Omental fat pad (tissue), 4 donors: ENCODE measurements at places on chromosomes 4 and X. TPM values are rescaled to one million over a fixed set of nuclear protein-coding genes. Genes with fewer than 3 reads are reported as not detected.

- no peak for DNase-seq
These were observed 108.6 kb upstream of the TRIM2 start for GRCh38 chr4:153095448-153096204.

- DNase-seq, result no peak
These were observed 170.0 kb downstream of the ARHGAP10 start for GRCh38 chr4:147901916-147902315.

GRCh38 chrX:68498044-68498507 is 775 bp upstream of the YIPF6 start:
- no peak for DNase-seq

GRCh38 chr4:70187216-70187615 is 8.3 kb upstream of the ODAM start:
- DNase-seq, result no peak

The TMEM35A gene
- 1.6 TPM for total RNA-seq

GRCh38 chrX:70172964-70173363 is 4.3 kb upstream of the DGAT2L6 start:
- DNase-seq, result no peak

DNA sequence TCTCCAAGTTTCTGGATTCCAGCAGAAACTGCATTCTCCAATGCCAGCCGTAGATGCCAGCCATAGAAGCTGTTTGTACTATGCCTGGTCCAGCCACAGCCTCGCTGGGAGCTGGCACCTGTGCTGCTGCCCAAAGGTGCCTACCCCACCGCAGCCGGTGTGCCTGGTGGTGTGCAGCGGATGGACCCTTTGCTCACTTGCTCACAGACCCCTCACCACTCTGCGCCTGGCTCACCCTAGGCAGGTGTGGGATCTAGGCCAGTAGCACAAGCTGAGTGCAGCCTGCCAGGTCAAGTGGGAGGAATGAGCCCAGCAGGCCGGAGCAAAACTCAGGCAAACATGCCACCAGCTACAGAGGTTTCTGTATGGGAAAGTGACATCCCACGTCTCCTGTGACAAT is 463.2 kb downstream of the ADGRL3 start:
- DNase-seq, result no peak

- DNase-seq, result no peak
These were observed 52.5 kb downstream of the VGLL1 start for GRCh38 chrX:136584545-136584944.

DNA sequence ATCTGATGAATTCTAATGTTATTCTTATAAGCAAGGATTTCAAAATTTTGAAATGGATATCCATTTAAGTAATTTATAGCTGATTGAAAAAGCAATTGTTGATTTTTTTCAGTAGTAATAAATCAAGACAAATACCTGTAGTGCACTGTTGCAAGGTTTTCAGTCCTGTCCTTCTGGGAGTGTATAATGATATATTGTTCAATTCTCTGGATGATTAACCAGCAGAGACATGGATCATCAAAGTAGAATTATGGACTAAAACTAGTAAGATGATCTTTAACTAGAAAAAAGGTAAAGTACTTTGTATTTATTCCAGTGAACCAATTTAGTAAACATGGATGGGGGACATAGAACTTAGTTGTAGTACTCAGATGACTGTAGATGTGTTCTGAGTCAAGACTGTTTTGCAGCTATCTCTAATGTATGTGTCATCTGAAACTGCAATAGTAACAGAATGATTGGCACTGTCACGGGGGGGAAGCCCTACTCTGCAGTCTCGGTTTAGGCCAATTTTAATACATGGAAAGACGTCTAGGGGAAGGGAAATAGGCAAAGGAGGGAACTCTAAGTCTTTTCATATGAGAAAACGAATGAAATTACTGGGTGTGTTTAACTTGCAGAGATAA is 121.9 kb downstream of the GLRA3 start:
- no peak for DNase-seq

DNA sequence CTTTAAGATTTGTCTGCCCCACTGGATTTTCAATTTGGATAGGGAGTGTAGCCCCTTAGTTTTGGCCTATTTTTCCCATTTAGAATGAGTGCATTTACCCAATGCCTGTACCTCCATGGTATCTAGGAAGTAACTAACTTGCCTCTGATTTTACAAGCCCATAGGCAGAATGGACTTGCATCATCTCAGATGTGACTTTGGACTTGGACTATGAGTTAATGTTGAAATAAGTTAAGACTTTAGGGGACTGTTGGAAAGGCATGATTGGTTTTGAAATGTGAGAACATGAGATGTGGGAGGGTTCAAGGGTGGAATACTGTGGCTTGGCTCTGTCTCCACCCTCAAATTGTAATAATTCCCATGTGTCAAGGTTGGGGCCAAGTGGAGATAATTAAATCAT is 2480.2 kb downstream of the PCDH7 start:
- no peak for DNase-seq

The TMEM156 gene
- not detected for total RNA-seq

DNA sequence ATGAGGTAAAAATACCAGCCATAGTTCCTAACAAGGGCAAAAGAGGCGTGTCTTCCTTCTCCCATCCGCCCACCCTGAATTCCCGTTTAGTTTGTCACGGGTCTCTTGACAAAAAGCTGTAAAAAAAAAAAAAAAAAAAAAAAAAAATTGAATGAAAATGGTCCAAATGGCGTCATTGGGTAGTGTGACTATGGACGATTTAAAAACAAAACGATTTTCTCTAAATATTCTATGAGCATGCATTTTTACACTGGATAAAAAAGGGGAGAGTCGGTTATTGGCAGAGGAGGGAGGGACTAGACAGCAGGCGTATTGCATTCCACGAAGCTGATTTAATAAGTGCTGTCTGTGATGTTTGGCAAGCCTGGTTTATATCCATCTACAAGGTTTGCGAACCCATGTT is at the start of gene FAM133A:
TSS of gene FAM133A (plus strand) at position 338 of the 403 bp plus-strand sequence. CDS start 35,214 bp downstream, outside the sequence.
- no peak for DNase-seq

DNA sequence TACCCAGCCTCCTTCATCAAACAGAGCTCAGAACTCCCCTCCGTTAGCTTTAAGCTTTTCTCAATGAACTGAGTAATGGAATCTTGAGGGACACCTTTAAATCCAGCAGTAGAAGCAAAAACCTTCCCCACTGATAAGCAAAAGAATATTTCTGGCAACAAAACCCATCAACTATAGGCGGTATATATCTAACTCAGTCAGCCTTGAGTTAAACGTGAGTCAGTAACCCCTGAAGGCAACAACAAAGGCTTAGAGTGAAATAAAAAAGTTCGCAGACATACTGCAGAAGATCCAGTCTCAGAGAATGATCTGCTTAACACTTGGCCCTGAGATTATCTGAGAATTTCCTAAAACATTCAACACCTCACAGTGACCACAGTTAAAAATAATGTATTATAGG is 77.2 kb downstream of the DMD start:
- DNase-seq, result no peak

- no peak for DNase-seq
These were observed 12.4 kb upstream of the CXCL2 start for GRCh38 chr4:74111306-74111975.

DNA sequence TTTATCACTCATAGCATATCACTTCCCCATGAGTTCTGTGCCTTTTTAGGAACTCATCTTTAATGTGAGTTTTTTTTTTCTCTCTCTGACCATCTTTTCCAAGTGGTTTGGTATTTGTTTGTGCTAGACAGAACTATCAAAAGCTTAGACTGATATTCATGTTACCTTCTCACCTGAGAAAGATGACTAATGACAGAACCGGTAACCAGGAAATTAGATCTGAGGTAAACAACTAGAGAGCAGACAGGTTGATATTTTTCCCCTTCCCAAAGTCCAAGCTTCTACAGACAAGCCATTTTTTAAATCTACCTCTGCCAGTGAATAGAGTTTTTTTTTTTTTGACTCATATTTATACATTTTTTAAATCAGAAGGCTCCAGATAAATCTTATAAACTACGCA is 17.0 kb upstream of the SRD5A3 start:
- no peak for DNase-seq

DNA sequence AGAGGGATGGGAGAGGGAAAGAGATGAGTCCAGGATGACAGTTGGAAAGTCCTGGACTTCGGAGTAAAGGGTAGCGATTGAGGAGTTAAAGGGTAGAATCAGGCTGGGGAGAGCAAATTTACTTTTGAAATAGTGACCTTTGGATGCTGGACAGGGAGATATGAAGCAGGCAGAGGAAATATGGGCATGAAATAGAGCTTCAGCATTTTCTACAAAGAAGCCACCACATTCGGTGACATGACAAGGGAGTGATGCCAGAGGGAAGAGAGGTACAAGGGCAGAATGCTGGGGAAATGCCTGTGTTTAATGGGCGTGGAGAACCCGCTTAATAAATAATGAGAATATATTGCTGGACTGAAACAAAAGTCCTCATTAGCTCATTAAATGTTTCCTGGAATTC is 92.7 kb downstream of the TBL1X start:
- DNase-seq, result no peak

GRCh38 chrX:128975745-128976144 is 547.5 kb downstream of the SMARCA1 start:
- DNase-seq, result no peak

DNA sequence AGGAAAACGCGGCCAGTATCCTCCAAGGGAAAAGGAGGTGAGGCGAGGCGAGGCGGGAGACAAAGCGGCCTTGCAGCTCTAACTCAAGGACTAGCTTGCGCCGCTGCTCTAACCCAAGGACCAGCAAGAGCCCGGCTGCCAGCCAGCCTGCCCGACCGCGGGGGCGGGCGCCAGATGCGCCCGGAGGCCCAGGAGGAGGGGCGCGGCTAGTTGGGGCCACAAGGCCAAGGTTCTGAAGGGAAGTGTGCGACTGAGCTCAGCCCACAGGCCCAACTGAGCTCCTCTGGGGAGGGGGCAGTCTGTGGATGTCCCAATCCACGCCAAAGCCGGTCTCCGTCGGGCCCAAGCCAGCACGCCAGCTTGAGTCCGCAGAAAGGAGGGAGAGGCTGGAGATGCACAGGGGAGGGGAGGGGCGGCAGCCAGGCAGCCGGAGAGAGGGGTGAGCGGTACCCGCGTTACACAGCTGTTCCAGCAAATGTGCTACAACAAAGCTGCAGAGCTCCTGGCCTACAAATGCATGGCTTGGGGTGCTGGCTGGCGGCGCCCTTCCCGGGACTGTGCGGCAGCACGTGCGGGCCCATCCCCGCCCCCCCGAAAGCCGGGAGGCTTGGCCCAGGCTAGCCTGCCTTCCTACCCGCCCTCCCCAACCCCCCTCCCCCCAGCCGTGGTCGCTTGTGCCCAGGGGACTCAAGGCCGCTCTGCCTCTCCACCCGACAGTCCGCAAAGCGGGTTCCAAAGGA is 637 bp downstream of the AMER1 start:
- no peak for DNase-seq

DNA sequence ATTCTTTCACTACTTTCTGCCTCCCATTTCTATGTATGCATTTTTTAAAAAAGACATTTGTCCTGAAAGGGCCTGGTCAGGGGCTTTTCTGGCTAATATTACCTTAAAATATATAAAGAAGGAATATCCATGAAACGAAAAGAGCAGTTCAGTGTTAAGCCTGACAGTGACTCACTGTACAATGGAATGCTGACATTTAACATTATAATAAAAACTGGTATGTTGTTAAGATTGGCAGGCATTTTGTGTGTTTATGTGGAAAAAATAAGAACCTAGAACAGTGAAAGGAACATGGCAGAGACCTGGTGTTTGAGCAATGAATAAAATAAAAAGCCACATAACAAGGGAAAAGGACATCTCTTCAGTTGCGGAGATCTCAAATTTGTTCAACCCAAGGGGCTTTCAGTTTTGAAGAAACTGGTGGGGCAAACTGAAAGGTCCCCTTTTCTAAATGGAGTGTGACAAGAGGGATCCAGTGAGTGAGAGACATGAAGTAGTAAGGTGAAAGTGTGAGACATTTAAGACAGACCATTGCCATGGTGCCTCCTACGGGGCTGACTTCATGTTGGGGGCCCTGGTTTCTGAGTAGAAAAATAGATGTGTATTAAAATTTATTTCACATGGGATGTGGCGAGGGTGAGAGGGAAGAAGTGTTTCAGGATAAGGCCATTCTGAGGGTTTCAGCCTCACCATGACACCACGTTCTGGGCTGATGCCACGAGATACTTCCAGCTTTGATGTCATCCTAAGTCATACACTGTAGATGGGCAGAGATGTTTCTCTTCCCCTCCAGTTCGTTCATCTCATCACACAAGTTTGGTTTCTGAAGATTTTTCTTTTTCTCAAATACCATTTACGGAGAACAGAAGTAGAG is 324.9 kb downstream of the PPP3CA start:
- DNase-seq, result no peak

DNA sequence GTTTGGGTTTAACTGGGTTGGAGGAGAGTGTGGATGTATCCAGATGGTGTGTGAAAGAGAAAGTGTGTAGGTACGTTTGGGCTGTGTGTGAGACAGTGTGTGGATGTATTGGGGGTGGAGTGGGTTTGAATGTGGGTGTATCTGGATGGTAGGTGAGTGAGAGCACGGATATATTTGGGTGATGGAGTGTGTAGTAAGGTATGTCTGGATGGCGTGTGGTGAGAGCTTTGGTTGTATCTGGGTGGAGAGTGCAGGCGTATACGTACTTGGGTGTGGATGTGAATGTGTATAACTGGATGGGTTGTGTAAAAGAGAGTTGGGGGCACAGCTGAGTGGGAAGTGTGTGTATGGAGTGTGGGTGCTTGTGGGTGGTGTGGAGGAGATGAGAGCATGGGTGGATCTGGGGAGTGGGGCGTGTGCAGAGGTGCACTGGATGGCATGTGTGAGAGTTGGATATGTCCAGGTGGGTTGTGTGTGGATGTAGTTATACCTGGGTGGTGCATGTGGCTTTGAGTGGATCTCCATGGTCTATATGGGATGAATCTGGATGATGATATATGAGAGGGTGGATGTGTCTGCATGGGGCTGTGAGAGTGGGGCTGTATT is 6.8 kb downstream of the GPR173 start:
- no peak for DNase-seq

- no peak for DNase-seq
These were observed 26.8 kb upstream of the CLDN24 start for GRCh38 chr4:183348706-183349659.

The FAM193A gene
- 29.2 TPM for total RNA-seq

GRCh38 chrX:37753384-37753783 is 26.5 kb upstream of the CYBB start:
- no peak for DNase-seq

- no peak for DNase-seq
These were observed 34.9 kb downstream of the MMRN1 start for GRCh38 chr4:89929425-89930159.

DNA sequence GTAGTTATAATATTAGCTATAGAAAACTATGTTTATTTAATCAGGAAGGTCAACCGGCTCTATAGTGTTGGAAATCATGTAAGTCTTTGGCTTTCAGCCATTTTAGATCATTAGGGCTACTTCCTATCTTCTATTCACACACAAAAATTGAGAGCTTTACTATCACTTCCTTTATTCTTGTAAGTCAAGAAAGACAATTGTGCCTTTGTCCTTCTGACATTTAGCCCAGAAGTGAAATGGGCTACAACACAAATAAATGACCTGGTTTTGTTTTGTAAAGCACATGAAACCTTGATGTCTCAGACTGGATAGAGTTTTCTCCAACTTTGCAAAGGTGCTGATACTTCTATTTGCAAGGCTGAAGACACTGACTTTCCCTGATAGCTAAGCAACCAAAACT is 122.4 kb upstream of the ACSL4 start:
- DNase-seq, result no peak

- no peak for DNase-seq
These were observed 194.3 kb downstream of the SOWAHB start for GRCh38 chr4:76703676-76704075.
